ENCODE measurements at places on chromosomes 3 and 15.

DNA sequence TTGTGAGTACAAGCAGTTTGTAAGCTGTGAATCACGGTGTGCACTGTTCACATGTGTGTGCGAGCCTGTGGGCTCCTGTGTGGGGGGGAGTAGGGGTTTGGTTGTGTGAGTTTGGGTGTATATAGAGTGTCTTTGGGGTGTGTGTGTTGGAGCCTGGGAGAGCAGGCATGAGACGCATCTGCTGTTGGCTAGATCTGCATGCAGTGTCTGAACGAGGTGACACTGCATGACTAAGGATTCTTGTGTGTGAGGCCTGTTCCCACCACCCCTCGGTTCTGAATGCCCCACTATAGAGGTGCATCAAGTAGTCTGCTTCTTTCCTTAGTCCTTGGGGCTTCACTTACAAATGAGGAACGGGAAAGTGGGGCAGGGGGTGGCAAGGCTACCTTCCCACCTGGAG lies 68.4 kb downstream of the MAGEF1 start:
- no peak for DNase-seq

DNA sequence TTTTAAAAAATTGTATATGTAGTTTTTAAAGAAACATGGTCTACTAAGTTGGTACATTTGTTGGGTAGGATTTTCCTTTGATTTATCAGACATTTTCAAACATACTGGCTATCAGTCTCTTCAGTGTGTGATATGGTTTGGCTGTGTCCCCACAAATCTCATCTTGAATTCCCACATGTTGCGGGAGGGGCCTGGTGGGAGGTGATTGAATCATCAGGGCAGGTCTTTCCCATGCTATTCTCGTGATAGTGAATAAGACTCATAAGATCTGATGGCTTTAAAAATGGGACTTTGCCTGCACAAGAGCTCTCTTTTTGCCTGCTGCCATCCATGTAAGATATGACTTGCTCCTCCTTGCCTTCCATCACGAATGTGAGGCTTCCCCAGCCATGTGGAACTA lies 121.9 kb downstream of the ABI3BP start:
- DNase-seq = no peak

- no peak for DNase-seq
Measured at GRCh38 chr3:155065537-155065936, 14.6 kb upstream of the MME start.

DNA sequence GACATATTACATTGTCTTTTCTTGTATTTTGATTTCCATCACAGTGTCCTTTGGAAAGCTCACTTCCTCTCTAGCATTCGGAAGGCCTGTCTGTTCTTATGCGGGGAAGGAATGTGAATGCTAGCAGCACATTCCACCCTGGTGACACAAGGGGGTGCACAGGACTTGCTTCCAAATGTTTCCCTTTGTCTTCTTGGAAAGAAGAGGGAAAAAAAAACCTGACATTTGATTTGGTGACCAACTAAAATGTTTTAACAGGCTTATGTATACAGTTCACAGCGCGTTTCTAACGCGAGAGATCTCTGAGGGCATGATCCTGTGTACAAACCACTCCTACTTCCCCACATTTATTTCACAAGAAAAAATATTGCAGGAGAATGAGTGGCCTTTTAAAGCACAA lies 107.6 kb upstream of the FXR1 start:
- no peak for DNase-seq

- DNase-seq = no peak
Measured at GRCh38 chr15:68311859-68312557, 34.5 kb downstream of the FEM1B start.

DNA sequence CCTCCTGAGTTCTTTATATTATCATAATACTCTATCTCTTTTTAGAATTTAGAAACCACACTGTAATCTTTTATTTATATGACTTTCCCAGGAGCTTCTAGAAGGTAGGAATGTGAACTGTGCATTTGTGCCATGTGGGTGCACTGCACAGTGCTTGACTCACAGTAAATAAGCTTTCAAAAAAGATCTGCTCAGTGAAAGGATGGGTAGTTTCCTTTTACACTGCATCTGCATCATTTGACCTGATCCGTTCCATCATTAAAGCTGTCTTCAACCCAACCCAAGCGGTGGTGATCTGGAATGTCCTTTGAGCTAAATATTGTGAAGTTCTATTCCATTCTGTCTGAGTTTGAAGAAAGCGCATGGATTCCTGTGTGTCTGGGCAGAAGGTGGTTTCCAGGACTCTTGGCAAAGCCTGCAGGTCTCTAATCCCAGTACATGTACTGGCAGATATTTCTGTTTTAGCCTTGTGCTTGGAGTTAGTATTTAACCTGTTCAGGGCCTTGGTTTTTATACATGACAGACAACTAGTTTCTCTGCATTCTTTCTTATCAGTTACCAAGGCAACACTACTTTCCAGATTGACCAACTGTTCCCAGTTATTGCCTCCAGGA lies 96.7 kb downstream of the DHX30 start:
- no peak for DNase-seq

DNA sequence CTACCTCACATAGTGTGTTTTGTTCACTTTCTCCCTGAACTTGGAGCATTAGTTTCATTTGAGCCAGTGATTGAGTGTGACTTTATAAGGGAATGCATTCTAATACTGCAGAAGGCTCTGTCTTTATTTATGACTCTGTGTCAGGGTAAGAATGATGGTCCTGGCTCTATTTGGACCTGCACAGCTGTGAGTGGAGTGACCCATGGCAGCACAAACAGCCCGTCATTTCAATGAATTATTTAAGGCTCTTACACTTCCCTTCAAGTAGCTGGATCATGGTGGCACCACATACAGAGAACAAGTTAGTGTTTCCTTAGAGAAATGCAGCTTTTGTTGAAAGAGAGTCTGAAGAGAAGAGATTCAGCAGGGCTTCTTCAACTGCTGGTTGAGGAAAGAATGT lies 16.4 kb downstream of the TMEM108 start:
- DNase-seq = no peak

DNA sequence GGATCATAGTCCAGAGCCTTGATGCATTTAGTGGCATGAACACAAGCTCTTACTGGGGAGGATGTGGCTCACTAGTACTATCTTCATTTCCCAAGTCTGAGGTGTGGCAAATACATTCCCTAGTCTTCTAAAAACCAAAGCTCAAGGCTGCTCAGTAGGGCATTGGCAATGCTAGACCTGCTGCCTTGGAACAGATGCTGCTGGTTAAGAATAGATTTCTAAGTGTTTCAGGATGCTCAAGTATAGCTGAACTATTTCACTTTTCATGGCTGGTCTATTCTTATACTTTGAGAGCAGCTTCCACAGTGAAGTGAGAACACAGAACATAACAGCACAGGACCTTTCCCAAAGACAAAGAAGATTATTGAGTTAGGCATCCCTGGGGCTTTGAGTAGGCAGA lies 178.8 kb downstream of the CHST2 start:
- DNase-seq = no peak

DNA sequence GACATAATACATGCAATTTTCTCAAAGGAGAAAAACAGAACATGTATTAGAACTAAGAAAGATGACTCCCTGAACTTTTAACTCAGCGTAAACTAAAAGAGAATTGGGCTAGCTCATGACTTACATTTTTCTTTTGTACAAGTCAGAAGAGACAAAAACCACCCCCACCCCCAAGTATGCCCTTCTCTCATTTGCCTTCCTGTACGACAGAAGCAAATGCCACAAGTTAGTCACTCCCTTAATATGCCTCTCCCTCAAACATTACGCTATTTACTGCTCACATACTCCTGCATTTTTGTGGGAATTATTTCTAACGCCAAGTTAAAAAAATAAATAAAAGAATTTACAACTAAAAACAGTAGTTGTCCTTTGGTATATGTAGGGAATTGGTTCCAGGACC lies 22.0 kb downstream of the CPEB1 start:
- no peak for DNase-seq

- no peak for DNase-seq
Measured at GRCh38 chr15:95394186-95395067, 936.1 kb upstream of the NR2F2 start.

All from stimulated activated CD8-positive, alpha-beta memory T cell treated with anti-CD3 and anti-CD28 coated beads, Interleukin-12 subunit alpha, Interleukin-12 subunit beta, amount 100 ng/mL, for 4 hours (primary cell).